ENCODE measurements at places on chromosomes 1 and 21. TPM values are rescaled to one million over a fixed set of nuclear protein-coding genes. Genes with fewer than 3 reads are reported as not detected.

The HHIPL2 gene
- total RNA-seq = 0.13 TPM

DNA sequence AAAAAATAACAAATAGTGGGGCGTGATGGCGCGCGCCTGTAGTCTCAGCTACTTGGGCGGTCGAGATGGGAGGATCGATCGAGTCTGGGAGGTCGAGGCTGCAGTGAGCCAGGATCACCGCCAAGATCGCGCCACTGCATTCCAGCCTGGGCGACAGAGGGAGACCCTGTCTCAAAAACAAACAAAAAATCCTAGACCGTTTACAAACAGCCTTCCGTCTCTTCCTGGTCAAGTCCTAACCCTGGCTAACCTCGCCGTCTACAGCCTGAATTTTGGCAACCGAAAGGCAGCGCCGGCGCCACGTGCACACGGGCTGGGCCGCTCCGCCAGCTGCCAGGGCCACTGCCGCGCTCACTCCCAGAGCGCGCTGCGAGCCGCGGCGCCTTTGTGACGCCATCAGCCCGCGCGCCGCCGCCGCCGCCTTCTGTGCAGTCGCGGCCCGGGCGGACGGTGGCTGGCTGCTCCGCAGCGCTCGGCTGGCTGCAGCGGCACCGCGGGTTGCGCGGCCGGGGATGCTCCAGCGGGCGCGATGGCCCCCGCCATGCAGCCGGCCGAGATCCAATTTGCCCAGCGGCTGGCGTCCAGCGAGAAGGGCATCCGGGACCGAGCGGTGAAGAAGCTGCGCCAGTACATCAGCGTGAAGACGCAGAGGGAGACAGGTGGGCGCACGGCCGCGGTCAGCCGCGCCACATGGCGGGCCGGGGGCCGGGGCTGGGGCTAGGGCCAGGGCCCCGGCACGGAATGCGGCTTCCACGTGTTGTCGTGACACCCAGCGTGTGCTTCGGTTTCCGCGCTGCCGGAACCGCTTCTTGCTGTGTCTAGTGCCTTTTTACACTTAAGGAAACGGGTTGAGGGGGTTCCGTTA, at the start of the genes HSF2BP and RRP1B:
HSF2BP (minus strand) TSS at position 353 of the 865 bp plus-strand sequence. CDS start 1,392 bp downstream, outside the sequence.
RRP1B (plus strand) TSS at position 425 of the 865 bp plus-strand sequence; CDS start at position 530, 105 bp downstream.
- H3K4me1 ChIP-seq = no peaks in the 10 kb centered on the region
- no peaks in the 10 kb centered on the region for H3K27me3 ChIP-seq
- peak within 1 kb of the TSS; percentile 87 for H3K27ac ChIP-seq
- H3K36me3 ChIP-seq = no peaks in the 10 kb centered on the region
- H3K4me3 ChIP-seq = peak within 1 kb of the TSS; percentile 59
- peak; percentile 80 for DNase-seq

The CLDN14 gene
- not detected for total RNA-seq

DNA sequence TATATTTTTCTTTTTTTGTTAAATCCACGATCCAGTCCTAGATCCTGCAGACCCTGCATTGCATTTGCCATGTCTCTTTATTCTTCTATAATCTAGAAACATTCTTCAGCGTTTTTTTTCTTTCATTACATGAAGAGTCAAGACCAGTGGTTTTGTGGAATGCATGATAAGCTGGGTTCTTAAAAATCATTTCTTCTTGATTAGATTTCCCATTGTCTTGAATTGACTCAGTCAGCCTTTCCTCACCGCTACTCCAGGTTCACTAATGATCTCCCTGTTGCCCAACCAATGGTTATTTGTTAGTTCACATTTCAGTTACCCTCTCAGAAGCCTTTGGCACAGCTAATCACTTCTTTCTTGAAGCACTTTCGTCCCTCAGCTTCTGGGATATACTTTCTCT, 25.2 kb downstream of the CHD1L start:
- H3K36me3 ChIP-seq = no peaks in the 10 kb centered on the region
- no peaks in the 10 kb centered on the region for H3K27me3 ChIP-seq
- H3K27ac ChIP-seq = no peak overlapping the region
- DNase-seq = no peak
- no peak overlapping the region for H3K4me3 ChIP-seq

GRCh38 chr1:168291222-168291837, 10.7 kb downstream of the TBX19 start:
- DNase-seq = no peak
- no peak overlapping the region for H3K27ac ChIP-seq
- H3K4me1 ChIP-seq = peaks cover 4% of the 10 kb centered on the region
- H3K27me3 ChIP-seq = no peaks in the 10 kb centered on the region

The IL20 gene
- not detected for total RNA-seq

- H3K36me3 ChIP-seq = no peaks in the 10 kb centered on the region
- no peaks in the 10 kb centered on the region for H3K27me3 ChIP-seq
- peaks cover 3% of the 10 kb centered on the region for H3K4me1 ChIP-seq
Measured at GRCh38 chr1:26156285-26157038, 2.4 kb upstream of the FAM110D start.

The KPNA6 gene
- 45.7 TPM for total RNA-seq

The CXADR gene
- total RNA-seq = 4.6 TPM

The DMBX1 gene
- not detected for total RNA-seq

The JAM2 gene
- total RNA-seq = 37.2 TPM

The C1QTNF12 gene
- total RNA-seq = 4.8 TPM

The VWA5B1 gene
- total RNA-seq = not detected

DNA sequence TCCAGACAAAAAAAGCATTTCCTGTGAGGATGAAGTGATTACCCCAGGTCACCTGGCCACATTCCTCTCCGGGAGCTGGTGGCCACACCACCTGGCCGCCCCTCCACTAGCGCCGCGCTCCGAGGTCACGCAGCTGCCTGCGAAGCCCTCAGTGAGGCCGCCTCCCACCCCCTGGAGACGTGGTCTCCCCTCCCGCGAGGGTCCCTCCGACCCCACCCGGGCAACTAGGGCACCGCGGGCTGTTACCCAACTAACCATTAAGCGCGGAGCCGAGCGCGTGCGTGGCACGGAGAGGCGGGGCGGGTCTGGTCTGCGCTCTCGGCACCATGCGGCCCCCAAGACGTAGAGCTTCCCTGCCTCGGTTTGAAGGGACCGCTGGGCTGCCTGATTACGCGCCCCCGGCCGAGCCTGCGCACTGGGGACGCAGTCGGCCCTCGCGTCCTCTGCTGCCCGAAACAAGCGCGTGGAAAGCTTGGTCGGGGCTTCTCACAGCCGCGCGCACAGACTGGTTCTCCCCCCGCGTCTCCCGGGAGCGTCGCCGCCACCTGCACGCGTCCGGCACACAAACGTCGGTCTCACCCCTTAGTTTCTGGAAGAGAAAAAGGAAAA, 106.5 kb downstream of the SLC16A1 start:
- peak overlapping the region; percentile 16 for H3K4me3 ChIP-seq
- no peaks in the 10 kb centered on the region for H3K36me3 ChIP-seq
- peaks cover 6% of the 10 kb centered on the region for H3K4me1 ChIP-seq
- H3K27me3 ChIP-seq = no peaks in the 10 kb centered on the region

The KIRREL1 gene
- total RNA-seq = 90.0 TPM

DNA sequence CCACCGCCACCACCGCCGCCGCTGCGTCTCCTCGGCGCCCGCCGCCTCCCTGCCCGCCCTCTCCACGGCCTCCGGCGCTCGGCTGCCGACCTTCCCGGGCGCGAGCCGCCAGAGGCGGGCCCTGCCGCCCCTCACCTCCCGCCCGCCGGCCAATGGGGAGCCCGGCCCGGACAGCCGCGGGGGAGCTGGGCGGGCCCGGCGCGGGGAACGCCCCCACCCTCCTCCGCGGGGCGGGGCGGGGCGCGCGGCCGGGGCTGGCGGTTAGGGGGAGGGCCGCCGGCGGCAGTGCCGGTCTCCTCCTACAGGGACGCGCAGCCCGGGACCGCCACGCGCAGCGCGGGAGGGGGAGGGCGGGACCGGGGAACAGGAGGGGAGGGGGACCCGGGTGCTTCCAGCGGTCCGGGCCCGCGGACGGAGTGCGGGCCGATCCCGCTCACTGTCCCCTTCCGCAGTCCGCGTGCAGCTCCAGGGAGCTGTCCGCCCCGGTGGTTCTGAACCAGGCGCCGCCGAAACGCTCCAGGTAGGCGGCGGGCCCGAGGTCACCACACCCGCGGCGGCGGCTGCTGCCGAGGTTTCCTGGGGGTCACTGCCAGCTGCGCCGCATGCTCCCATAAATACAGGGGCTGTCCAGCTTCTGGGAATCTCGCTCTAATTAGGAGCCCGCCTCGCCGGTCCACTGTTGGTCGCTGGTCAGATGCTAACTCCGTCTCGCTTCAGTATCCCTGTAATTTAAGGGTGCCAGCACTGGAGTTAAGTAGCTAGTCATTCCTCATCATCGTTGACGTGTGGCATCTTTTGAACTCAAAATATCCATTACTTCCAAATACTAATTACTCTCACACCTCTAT, at the start of gene PGBD5:
PGBD5 (minus strand) TSS at position 87 of the 848 bp plus-strand sequence. CDS start 404 bp downstream, outside the sequence.
- no peak within 1 kb of the TSS for H3K27ac ChIP-seq
- H3K4me3 ChIP-seq = peak within 1 kb of the TSS; percentile 28
- no peaks in the 10 kb centered on the region for H3K27me3 ChIP-seq
- H3K36me3 ChIP-seq = no peaks in the 10 kb centered on the region
- H3K4me1 ChIP-seq = peaks cover 2% of the 10 kb centered on the region

DNA sequence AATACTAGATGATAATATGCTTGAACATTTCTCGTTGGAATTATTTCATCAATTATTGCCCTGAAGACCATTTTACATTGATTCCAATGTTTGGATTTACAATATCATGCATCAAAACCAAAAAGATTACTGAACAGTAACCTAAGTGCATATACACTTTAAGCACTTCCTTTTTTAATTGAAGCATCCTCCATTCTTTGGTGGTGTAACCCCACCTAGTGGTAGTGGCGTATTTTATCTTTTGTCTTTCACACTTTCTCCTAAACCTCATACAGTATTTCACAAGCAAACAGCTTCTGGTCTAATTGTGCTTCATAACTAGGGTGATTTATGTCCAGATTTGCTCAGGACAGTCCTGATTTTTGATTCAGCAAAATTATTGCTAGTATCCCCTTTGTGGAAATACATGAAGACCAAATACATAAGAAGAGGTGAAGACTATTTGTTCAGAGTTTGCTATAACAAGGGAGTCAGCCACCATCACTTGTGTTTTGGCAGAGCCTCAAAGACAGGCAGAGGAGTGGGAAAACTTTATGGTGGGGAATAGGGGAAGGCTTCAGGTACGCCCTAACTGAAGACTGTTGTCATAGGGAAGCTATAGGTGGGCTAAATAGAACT, 3.4 kb upstream of the NVL start:
- no peaks in the 10 kb centered on the region for H3K27me3 ChIP-seq
- no peak overlapping the region for H3K27ac ChIP-seq
- peaks cover 5% of the 10 kb centered on the region for H3K4me1 ChIP-seq
- H3K36me3 ChIP-seq = no peaks in the 10 kb centered on the region
- no peak for DNase-seq

GRCh38 chr1:4322881-4323280, 331.5 kb upstream of the AJAP1 start:
- no peak for DNase-seq
- no peaks in the 10 kb centered on the region for H3K4me1 ChIP-seq
- no peaks in the 10 kb centered on the region for H3K36me3 ChIP-seq
- H3K27me3 ChIP-seq = no peaks in the 10 kb centered on the region
- no peak overlapping the region for H3K27ac ChIP-seq

DNA sequence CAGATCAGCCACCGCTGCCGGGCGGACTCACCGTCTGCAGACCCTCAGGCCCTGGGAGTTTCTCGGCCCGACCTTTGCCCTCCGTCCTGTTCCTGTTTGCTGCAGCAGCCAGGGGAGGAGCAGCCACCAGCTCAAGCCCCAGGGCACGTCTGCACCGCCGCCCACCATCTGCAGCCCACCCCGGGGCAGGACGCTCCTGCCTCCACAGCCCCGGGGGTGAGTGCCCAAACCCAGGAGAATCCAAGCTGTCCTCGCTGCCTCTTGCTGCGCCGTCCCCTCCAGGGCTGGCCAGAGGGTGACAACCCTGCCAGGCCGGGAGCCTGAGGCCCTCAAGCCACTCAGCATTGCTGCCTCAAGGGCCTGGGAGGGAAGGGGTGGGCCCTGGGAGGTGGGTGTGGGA, 1.2 kb upstream of the SLC25A34 start:
- H3K4me3 ChIP-seq = no peak overlapping the region
- H3K27me3 ChIP-seq = no peaks in the 10 kb centered on the region
- no peaks in the 10 kb centered on the region for H3K36me3 ChIP-seq

The MATN1 gene
- 0.72 TPM for total RNA-seq

- H3K27ac ChIP-seq = no peak overlapping the region
- H3K4me1 ChIP-seq = no peaks in the 10 kb centered on the region
- DNase-seq = no peak
Measured at GRCh38 chr1:108070662-108071061, 105.7 kb upstream of the VAV3 start.

DNA sequence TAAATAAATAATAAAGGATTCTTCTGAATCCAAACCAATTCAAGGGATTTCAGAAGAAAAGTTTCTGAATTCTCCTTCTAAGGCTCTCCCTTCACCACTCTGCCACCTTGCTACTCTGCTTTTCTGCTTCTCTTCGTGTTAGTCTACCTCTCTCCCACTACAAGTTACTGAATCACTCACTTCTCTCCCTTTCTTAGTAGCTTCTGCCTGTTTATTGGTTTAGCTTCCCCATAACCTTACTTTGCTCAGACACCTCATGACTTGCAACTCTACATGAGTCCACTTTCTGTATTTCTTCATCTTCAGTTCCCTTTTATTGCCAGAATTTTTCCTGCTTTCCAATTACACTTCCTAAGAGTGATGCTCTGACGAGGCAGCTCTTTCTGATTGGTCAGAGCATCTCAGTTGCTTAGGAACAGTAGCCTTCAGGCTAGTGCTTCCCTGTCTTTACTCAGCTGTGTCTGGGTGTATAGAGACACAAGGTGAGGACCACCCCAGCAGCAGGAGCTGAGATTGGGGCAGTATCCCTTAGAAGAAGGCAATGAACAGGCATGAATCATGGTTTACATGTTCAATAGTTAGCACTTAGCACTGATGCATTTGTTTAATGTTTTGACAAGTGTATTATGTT, 144.6 kb downstream of the SLC30A10 start:
- no peak overlapping the region for H3K27ac ChIP-seq
- H3K36me3 ChIP-seq = no peaks in the 10 kb centered on the region
- no peaks in the 10 kb centered on the region for H3K27me3 ChIP-seq
- no peaks in the 10 kb centered on the region for H3K4me1 ChIP-seq

DNA sequence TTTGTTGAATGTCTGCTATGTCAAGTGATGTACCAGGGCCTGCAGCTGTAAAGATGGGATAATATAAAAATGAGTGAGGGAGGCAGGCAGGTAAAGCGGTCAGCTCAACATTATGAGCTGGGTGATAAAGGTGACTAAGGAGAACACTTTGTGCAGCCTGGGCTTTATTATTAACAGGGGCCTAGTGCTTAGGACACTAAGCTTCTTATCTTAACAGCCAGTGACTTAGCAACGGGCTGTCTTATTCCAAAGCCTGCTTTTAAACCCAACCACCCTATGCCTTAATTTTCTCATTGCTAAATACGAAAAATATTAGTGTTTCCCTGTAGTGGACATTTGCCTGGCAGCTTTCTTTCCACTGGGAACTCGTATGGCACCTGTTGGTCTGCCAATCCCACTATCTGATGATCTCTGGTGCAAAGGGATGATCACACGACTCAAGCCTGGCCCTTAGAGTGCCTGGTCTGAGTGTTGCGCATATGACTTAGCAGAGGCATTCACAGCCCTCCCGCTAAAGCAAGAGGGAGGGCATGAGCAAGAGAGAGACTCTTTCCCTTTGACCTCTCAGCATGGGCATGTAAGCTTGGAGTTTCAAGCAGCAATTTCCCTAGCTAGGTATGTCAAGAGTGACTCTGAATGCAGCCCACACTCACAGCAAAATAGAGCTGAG, 98.6 kb upstream of the PAPPA2 start:
- no peak overlapping the region for H3K27ac ChIP-seq
- no peak for DNase-seq
- H3K27me3 ChIP-seq = no peaks in the 10 kb centered on the region
- no peaks in the 10 kb centered on the region for H3K36me3 ChIP-seq

The LRRC8B gene
- total RNA-seq = 6.1 TPM

GRCh38 chr1:6000444-6001288, 8.4 kb upstream of the NPHP4 start:
- no peak overlapping the region for H3K27ac ChIP-seq
- no peaks in the 10 kb centered on the region for H3K4me1 ChIP-seq
- no peak overlapping the region for H3K4me3 ChIP-seq
- H3K27me3 ChIP-seq = no peaks in the 10 kb centered on the region

The RGL1 gene
- total RNA-seq = 31.0 TPM
